ENCODE measurements at places on chromosomes 7 and 10. TPM values are rescaled to one million over a fixed set of nuclear protein-coding genes. Genes with fewer than 3 reads are reported as not detected.
A peak's percentile ranks its signal among the peaks of the same experiment; 100 is the strongest.

DNA sequence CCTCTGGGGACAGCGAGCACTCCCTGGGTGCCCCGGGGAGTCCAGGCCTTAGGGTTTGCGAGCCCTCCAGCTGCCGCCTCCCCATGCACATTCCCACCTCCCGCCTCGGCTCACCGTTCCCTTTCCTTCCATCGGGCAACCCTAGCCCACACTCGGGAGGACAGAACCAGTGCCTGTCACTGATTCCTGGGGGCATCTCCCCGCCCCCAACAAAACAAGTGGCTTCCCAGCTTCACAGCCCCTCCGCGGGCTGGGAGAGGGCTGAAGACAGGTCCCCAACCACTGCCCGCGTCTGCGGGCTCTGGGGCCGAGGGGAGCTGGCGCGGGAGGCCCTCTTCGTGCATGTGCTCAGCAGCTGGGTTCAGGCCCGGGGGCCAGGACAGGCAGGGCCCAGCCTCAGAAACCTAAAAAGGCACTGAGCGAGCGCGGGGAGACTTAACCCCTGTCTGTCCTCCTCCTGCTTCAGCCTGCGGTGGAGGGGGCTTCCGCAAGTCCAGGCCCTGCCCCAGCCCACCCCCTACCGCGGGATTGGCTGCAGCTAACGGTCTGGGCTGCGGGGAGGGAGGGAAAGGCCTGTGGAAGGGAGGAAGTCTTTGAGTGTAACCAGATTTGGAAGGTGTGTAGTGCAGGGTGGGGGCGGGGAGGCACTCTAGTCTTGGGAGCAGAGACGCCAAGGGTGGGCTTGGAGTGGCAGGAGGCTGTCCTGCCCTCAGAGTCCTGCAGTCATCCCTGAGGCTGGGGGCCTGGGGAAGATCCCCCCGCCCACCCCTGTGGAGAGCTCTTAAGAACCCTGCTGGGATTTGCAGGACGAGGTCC is 1.2 kb downstream of the FLNC start:
- peak; percentile 89 for DNase-seq

GRCh38 chr10:89351412-89351779 is 23.6 kb downstream of the IFIT3 start:
- no peak for DNase-seq

- peak; percentile 84 for DNase-seq
These were observed 982 bp downstream of the COBL start for GRCh38 chr7:51315393-51316261.

DNA sequence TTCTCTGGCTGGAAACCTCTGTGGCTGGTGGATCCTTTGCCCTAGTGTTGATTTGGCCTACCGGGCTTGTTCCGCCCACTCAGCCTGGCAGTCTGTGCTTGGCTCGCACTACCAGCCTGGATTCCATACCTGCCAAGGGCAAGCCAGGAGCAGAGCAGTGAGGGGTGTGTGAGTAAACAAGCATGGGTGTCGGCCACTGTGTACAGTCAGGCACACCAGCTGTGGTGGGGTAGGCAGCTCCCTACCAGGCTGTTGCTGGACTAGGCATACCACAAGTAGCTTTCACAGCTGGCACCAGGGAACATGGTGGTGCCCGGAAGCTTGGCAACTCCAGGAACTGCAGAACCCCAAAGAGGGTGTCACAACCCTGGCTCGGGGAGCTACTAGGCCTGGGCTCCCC is 942.9 kb upstream of the LRRN3 start:
- no peak for DNase-seq

The TRIL gene
- 3.3 TPM for total RNA-seq

The NPTX2 gene
- total RNA-seq, result 1.3 TPM

- DNase-seq, result peak; percentile 43
These were observed 91.2 kb downstream of the DNAJB6 start for GRCh38 chr7:157427811-157428553.

Data from endodermal cell (in vitro differentiated cells).